ENCODE measurements at places on chromosomes 16 and 17.

GRCh38 chr17:2053380-2054261 lies 1.3 kb upstream of the HIC1 start:
- DNase-seq, result no peak

GRCh38 chr17:7173687-7174602 lies 5.2 kb downstream of the ASGR1 start:
- peak; percentile 16 for DNase-seq

GRCh38 chr17:42171831-42172230 lies 9.1 kb downstream of the KCNH4 start:
- DNase-seq, result no peak

DNA sequence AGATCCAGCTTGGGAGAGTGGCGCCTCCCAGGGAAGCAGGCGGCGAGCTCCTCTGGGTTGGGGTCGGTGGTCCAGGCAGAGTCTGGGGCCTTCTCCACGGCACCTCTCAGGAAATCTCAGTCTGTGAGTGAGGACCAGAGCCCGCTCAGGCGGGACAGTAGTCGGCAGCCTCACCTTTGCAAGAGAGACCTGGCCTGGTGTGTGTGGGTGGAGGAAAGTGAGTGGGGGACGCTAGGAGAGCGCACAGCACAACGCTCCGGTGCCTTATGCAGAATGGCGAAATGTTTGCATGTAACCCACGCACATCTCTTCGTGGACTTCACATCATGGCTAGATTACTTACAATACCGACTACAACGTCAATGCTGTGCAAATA lies 2.2 kb downstream of the AHSP start:
- no peak for DNase-seq

DNA sequence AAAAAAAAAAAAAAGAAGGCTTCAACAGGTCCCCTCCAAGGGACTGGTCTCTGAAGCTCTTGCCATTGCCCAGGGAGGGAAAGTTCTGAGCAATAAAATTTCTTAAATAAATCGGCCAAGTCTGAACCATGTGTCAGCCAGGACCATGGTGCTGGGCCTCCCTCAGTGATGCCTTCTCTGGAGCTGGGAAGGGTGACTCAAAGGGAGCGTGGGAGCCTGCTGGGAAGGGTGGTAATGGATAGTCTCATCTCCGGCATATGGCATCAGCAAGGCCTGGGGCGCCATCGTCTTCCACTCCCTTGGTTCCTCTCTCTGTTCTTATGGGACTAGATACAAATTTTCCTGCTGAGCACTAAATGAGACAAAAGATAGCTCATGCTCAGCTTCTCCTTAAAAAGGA lies 2.3 kb downstream of the VKORC1 start:
- DNase-seq, result no peak

DNA sequence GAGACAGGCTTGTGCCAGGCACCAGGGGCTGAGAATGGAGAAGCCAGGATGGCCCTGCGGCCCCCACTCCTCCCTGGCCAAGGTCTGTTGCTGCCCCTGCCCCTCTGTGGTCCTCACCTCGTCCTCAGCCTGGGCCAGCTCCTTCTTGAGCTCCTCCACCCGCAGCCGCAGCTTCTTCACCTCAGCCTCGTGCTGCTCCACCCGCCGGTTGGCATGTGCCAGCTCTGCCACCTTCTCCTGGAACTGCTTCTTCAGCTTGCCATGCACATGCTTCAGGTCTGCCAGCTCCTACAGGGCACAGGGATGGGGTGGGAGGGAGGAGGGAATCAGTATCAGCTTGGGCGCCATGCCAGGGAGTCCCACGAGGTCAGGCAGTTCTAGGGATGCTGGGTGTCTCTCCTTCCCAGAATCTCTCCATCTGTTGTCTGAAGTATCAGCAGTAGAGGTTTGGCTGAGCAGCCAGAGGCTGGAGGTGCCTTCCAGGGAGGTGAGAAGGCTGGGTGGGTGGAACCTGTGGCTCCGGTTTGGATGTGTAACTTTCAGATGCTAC lies 20.1 kb downstream of the CCDC102A start:
- no peak for DNase-seq

DNA sequence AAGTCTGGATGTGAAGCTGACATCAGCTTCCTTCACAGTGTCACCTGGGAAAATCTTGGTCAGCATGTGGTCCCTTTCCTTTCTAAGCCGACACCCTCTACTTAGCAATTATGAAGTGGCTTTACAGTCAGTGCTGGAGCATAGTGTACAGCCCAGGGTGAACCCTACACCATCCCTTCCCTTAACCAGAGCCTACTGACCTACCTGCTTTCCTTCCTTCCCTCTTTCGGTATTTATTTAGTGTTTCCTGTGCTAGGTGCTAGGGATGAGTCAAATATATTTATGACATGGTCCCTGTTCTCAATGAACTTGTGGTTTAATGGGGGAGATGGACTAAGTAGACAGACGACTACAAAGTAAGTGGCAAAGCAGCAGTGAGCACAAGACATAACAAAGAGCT lies 77.5 kb downstream of the CDK5R1 start:
- DNase-seq, result no peak

DNA sequence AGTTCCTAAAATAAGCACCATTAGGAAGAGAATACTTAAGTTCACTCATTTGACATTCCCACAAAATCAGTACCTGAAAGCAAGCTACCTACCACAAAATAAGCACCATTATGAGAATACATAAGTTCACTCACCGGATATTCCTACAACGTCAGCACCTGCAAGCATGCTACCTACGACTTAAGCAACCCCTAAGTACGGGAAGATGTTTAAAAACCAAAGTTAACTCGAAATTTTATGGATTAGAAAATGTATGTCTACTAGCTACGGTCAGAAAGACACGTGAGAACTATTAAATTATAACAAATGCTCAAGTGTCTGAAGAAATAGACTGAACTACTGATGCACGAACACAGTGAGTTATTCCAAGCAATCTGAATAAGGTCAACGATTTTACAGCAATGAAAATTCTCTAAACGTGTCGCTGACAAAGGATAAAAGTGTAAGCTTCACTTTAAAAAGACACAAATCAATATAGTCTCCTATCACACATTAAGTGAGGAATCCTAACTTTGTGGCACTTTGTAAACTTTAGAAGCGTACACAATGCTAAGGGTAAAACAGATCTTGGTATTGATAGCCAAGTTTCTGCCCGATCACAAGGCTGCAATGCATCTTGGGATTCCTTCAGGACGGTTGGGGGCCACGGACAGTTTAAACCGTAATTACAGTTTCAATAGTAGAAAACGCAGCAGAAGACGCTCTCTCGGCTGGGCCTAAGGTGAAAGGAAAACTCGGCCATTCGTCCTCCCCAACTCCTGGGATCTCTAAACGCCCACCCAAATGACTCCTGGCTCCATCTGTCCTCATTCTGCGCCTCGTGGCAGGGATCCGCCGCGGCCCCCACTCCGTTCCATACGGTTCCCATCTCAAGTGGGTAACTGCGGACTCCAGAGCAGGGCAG lies 1.3 kb downstream of the GSPT1 start:
- no peak for DNase-seq

DNA sequence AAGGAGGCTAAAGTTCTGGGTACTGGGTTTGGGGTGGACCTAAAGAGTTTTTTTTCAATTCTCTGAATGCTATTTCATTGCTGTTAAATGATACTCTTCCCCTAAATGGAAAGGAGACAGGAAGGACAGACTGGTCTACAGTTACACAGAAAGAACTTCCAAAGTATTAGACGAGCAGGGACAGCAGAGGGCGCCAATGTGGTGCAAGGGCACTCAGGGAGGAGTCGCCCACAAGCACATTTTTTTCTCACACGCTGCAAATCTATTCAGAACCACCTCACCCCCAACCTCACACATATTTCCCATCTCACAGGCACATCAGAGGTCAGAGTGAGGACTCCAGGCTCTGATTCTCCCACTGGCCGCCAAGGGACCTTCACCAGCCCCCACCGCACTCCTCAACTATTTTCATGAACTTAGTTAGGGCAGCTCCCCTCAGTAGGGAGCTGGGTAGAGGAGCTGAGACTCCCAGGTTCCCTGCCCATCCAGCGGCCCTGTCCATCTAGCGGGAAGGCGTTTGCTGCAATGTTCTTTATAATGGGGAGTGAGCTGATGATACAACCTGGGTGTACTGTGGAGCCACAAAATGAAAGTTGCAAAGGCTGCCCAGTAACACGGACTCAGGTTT lies 6.8 kb upstream of the CA4 start:
- DNase-seq, result peak; percentile 74

DNA sequence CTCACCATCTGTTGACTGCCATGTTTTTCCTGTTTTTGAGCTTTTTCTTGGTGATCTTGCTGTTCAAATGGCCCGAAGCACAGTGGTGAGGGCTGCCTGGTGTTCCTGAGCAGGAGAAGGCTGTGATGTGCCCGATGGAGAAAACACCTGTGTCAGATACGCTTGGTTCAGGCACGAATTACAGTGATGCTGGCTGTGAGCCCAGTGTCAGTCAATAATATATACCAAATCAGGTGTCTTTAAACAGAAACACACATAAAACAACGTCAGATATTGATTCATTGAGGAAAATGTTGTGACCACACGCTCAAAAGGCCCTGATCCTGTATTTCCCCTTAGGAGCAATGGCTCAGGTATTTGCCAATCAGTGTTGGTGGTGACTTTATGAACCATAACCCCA lies 111.7 kb downstream of the SDR42E1 start:
- no peak for DNase-seq

GRCh38 chr16:58533751-58534470 lies 18.6 kb downstream of the SETD6 start:
- DNase-seq, result no peak

DNA sequence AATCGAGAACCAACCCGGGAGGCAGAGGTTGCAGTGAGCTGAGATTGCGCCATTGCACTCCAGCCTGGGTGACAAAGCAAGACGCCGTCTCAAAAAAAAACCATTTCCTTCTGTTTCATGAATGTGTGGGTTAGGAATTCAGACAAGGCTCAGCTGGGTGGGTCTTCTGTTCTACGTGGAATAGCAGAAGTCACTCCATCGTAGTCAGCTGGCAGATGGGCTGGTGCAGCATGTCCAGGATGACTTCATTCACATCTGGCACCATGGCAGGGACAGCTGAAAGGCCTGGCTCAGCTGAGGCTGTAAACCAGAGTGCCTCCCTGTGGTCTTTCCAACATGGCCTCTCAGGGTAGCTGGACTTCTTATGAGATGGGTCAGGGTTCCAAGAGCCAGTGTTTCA lies 89.0 kb downstream of the C17orf67 start:
- no peak for DNase-seq

- no peak for DNase-seq
These were observed 106.9 kb downstream of the RGS9 start for GRCh38 chr17:65243838-65244625.

DNA sequence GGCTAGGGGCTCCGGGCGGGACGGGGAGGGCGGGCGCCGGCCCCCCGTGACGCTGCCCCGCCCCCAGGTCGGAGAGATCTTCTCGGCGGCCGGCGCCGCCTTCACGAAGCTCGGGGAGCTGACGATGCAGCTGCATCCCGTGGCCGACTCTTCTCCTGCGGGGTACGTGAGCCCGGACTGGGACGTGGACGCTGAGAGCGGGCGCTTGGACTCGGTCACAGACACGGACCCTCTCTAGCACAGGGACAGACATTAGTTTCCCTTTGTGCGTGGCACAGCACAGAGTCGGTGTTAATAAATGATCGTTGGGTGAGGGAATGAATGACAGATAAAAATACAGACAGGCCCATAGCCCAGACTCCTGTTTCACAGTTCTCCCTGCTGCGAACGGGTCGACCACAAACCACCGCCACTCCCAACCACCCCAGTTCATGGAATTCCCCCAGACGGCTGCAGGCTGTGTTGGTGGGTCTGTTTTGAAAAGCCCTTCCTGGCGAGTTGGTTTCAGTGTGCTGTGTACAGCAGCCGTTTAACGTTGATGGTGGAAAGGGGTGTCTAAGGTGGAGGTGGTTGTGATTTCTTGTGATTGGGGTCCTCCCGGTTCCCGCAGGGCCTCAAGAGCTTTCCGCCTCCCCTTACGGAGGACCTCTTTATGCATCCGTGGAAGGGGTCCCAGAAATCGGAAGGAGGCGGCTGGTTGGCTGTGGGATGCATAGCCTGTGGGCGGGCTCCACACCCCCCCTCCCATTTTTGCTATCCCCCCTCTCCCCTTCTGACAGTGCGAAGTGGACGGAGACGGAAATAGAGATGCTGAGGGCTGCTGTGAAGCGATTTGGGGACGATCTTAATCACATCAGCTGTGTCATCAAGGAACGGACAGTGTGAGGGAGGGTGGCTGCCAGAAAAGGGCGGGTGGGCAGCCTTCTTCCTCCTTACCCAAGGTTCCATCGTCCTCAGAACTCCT lies 2.9 kb downstream of the RNASEK start:
- DNase-seq, result peak; percentile 54

GRCh38 chr16:86334079-86334635 lies 176.2 kb upstream of the FOXF1 start:
- DNase-seq, result no peak

DNA sequence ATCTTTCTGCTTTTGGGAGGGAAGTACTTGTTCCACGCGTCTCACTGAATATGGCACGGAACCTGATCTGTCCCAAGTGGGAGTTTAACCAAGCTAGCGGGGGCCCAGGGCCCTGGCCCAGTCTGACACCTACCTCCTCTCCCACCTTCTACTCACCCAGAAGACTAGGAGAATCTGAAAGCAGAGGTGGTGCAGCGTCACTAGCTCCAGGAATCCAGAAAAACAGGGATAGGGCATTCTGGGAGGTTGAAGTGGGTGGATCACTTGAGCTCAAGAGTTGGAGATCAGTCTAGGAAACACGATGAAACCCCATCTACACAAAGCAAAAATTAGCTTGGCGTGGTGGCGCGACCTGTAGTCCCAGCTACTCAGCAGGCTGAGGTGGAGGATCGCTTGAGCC lies 163.5 kb upstream of the ZNF267 start:
- no peak for DNase-seq

DNA sequence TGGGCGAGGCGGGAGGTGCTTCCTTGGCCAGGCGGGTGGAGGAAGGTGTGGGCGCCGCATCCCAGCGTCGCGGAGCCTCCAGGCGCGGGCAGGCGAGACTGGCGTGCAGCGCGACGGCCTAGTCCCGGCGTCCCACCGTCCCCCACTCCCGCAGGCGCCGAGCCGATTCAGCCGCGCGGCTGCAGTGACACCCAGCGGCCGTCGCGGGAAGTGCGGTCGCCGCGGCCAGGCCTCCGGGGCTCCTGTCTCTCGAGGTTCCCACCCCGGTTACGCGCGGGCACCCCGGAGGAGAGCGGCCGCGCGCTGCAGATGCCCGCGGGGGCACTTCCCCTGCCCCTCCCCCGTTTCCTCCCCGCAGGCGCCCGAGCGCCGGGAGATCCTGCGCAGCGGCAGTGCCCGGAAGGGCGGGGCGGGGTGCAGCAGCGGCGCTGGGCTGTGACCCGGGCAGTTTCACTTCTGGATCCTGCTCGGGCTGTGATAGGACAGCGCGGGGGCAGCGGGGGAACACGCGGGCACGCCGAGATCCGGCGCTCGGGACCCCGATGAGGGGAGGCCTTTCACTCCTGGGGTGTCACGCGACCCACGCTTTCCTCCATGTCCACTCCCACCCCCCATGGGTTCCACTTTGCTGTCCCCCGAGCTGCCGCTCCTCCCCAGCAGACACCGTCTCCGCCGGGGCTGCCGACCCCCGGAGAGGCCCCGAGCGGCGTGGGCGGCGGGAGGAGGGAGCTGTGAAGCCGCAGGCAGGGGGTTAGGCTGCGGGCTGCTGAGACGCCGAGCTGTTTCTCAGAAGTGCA lies 16.6 kb downstream of the GRB7 start:
- DNase-seq, result peak; percentile 88
